Naive thymus-derived CD4-positive, alpha-beta T cell (primary cell): ENCODE measurements at places on chromosomes 13 and 19.
A peak's percentile ranks its signal among the peaks of the same experiment; 100 is the strongest.

DNA sequence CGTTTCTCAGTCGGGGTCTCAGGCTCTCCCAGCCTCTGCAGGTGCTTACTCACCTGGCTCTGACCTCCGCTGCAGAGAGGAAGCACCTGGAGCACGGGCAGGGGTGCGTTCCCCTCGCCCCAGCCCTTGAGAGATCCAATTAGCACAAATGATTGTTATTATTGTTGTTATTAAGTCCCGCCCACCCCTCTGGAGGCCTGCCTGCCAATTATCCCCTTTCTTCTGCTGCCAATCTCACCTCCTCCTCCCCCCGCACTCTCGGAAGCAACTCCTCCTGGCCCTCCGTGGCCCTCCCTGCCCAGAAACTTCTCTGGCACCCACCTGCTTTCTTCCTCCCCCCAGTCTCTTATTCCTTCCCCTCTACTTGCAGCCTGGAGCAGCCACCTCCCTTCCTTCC is 8.8 kb downstream of the ZNF787 start:
- H3K4me1 ChIP-seq = no peaks in the 10 kb centered on the region
- H3K27me3 ChIP-seq = no peaks in the 10 kb centered on the region
- peak overlapping the region; percentile 52 for H3K27ac ChIP-seq
- no peaks in the 10 kb centered on the region for H3K36me3 ChIP-seq
- DNase-seq = no peak
- H3K4me3 ChIP-seq = no peak overlapping the region

DNA sequence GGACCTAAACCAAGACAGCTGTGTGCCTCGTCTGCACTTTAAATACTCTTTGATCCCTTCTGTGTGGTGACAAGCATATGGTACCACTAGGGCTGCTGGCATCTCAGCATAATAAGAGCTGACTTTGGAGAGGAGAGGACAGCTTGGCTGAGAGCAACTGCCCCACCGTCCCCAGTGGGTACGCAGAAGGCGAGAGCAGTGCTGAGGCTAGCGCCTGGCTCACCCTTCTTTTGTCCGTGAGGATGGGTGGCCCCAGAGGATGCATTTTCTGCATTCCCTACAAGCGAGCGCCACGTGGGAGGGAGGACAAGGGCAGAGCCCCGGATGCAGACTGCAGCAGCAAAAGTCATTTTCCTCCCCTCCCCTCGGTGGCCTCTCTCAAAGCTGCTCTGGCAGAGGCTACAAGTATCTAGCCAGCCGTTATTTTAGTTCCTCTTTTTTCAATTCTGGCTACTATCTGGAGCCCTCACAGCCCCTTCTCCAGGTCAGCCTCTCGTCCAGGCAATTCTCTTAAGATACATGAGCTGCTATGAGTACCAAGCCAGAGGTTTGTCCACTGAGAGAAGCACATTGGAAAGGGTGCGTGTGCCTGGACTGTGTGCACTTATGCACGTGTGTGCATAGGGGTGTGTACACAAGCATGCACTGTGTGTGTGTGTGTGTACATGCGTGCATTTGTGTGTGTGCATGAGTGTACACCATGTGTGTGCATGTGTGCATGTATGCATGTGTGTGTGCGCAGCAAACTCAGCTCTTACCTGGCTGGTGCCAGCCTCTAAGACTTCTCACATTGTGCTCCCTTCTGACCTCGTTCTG is 51.3 kb downstream of the RAB20 start:
- no peaks in the 10 kb centered on the region for H3K27me3 ChIP-seq
- no peak for DNase-seq
- no peak overlapping the region for H3K4me3 ChIP-seq
- H3K27ac ChIP-seq = no peak overlapping the region

DNA sequence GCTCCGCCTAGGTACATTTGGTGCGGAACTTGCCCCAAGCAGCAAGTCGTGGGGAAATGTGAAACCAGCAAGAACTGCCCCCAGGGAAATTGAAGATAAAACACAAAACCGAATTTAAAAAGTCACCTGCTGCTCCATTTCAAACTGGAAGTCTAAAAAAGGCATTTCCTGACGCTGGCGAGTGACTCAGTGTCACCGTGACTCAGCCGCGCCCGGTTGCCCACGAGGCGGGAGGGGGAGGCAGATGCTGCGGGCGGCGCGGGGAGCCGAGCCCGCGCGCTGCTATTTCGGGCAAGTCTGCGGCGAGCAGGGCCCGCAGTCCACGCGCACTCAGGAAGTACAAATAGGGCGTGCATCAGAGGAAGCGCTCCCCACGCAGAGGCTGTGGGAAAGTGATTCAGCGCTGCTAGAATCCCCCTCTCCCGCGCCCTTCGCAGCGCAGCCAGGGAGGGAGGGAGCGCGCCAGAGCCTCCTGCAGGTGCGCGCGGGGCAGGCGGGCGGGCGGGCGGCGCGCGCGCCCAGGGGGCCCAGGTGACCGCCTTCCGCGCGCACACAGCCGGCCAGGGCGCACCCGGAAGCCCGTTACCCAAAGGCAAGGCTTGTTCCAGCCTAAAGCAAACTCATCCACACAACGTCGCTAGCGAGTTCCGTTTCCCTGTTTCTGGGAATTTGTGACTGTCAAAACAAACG is 168.8 kb downstream of the COL4A1 start:
- H3K36me3 ChIP-seq = no peaks in the 10 kb centered on the region
- H3K4me3 ChIP-seq = peak overlapping the region; percentile 38
- peaks cover 6% of the 10 kb centered on the region for H3K4me1 ChIP-seq
- no peaks in the 10 kb centered on the region for H3K27me3 ChIP-seq
- peak; percentile 78 for DNase-seq
- no peak overlapping the region for H3K27ac ChIP-seq

DNA sequence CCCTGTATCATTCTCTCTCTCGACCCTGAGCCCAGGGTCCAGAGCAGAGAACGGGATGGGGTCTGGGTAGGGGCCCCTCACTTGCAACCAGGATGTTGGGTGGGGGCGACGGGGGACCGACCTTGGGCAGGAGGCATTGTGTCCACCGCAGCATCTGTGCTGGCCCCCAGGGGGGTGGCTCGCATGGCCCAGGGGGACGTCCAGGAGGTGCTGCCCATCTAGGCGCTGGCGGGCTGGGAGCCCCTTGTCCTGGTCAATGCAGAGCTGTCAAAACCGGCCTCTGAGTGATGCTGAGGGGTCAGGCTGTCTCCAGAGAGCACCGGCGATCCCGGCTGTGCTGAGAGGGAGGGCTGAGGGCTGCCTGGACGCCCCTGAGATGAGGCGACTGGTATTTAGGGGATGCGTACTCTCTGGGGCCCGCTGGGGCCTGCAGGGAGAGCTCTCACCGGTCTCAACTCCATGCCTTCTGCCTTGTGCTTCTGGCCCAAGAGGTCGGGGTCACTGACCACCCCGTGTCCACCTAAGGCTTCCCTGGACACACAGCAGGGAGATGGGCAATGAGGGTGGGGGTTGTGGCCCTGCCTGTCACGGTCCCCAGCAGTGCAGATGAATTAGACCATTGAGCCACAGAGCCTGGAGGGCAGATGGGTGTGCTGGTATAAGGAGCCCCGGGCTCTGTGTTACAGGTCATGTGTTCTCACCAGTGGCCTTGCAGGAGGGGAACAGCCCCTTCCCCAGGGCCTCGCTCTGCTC is 8.6 kb downstream of the RPS9 start:
- peaks cover 36% of the 10 kb centered on the region for H3K36me3 ChIP-seq
- no peak overlapping the region for H3K4me3 ChIP-seq
- no peak for DNase-seq

DNA sequence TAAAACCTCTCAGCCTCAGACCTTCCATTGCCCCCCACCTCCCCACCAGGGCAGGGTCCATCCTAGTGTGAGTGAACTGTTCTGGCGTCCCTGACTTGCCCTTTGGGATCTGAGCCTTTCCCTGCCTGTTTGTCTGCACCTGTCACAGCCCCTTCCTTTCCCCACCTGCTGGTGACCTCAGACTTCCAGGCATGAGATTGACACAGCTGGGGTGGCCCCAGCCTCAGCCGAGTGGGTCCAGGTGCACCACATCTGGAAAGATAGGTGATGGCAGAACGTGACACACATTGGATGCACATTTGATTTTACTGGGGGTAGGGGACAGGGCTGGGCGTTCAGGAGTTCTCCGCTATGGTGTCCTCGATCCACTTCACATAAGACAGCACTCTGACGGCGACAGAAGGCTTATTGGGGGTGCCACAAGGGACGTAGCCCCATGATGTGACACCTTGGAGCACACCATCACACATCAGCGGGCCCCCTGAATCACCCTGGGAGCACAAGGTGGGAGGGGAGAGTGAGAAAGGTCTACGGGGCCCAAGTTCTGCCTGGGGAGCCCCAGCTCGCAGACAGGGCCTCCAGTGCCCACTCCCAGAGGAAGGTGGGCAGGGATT is 4.6 kb downstream of the KLK1 start:
- H3K4me1 ChIP-seq = peaks cover 4% of the 10 kb centered on the region
- H3K36me3 ChIP-seq = no peaks in the 10 kb centered on the region
- no peak overlapping the region for H3K27ac ChIP-seq
- peaks cover 14% of the 10 kb centered on the region for H3K27me3 ChIP-seq
- no peak for DNase-seq
